Fibroblast of villous mesenchyme (primary cell): ENCODE measurements at places on chromosomes 4 and X.
A peak's percentile ranks its signal among the peaks of the same experiment; 100 is the strongest.

DNA sequence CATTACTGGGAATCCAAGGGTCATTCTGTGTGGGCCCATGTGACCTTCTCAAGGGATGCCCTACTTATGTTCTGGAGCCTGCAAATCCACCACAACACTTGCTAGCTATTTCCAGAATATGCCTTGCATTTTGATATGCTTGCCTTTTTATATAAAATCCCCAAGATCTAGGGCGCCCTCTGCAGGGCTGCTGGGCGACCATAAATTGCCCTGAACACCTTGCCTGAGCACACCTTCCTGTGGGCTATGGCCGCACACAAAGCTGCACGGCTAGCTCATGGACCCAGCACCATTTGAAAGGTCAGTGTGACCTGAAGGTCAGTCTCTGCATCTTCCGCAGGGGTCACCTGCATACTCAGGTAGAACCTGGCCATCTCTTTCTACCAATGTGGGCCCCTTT is 311.7 kb downstream of the NLGN4X start:
- DNase-seq, result no peak

DNA sequence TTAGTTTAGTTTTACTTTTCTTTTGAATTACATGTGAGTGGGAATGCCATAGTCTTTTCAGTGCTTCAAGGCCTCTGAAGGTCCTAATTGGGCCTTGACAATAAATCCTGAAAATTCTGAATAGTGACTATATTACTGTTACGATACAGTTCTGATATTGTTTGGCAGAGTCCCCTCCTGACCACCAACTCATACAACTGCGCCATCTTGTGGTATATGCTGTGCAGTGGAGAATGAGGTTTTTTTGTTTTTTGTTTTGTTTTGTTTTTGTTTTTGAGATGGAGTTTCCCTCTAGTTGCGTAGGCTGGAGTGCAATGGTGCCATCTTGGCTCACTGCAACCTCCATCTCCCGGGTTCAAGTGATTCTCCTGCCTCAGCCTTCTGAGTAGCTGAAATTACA is 56.6 kb upstream of the CHRDL1 start:
- peak; percentile 16 for DNase-seq

GRCh38 chr4:996030-996996 is 3.1 kb upstream of the SLC26A1 start:
- no peak for DNase-seq

DNA sequence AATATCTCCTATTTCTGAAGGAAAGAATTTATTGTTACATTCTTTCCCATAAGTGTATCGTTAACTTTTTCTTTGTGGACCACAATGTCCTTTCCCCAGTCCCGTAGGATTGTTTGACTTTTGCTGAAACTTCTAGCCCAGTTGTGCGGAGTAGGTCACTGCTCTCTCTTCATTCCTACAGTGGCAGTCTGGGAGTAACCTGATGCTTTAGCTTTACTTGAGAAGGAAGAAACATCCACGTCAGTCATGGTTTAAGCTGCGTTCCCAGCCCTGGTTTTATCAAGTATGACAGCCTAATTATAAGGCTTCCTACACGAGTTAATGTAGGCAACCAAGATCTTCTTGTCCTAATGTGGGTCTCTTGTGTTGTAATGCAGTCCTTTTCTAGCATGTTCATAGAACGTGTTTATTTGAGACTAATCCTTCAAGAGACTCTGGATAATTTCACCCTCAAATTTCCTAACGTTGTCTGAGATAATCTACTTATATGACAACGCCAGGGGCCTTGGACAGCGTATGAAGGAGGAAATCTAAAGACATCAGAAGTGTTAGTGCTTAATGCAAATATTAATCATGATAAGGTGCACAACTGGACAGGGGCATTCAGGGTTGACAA is 40.8 kb upstream of the GRPR start:
- DNase-seq, result peak; percentile 52

DNA sequence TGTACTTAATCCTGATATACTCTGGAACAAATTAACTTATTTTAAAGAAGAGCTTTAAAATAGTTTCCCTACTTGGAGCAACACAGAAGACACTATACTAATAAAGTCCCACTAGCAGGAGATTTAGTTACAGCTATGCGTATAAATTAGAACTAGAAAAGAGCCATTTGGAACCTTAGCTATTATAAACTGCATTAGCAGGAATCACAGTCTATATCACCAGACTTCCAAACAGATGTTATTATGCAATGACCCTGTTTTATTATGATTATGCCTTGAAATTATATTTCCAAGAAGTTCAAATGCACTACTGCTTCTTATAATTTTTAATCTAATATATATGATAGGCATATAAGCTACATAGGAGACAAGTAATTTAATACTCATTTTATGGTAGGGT is 95.5 kb upstream of the WDR44 start:
- DNase-seq, result peak; percentile 8

DNA sequence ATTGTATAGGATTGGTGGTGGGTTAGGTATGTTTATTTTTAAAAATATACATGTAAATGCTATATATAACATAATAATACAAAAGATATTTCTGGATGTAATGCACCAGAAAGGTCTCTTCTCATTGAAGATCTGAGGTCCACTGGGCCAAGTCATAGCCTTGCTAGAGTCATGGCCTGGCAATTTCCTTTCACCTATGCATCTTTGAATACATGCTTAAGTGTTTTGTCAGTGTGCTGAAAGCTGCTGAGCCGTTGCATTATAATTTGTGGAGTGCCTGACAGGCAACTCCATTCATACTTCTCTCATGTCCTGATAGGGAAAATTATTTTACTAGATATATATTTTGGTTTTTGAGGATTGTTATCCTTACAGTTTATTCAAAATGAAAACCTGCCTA is 410.2 kb upstream of the CT83 start:
- no peak for DNase-seq

DNA sequence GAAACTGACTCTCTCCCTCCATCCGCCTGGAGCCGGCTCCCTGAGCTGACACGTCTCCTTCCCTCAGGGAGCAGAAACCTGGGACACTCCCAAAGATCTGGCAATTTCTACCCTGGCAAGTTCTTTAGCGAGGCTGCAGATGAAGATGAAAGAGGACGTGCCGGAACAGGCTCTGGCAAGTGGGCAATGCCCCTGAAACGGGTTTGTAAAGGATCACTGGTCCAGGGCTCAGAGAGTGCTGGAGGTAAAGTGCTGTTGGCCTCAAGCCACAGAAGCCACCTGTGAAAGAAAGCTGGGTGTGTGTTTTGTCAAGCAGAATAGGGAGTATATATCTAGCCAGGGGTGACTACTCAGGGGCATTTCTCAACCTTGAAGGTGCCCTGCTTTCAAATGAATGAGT is 131.4 kb upstream of the ATP6AP2 start:
- no peak for DNase-seq

- DNase-seq, result no peak
Measured at GRCh38 chrX:19829814-19830213, 57.6 kb downstream of the SH3KBP1 start.

DNA sequence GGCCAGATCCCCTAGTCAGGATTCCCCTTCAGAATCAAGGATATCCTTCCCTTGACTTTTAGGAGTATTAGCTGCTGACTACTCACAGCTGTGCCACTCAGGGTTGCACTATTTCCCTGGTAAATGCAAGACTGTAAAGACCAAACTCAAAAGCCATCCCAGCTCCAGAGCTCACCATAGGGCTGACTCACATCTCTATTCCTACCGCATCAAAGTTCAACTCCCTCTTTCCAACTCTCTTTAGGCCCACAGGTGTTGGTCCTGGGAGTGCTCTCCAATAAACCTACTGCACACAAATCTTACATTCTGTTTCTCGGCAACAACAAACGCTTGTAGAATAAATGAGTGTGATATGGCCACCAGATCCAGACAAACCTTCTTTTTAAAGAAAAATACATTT is 109.6 kb downstream of the PPP3CA start:
- no peak for DNase-seq

DNA sequence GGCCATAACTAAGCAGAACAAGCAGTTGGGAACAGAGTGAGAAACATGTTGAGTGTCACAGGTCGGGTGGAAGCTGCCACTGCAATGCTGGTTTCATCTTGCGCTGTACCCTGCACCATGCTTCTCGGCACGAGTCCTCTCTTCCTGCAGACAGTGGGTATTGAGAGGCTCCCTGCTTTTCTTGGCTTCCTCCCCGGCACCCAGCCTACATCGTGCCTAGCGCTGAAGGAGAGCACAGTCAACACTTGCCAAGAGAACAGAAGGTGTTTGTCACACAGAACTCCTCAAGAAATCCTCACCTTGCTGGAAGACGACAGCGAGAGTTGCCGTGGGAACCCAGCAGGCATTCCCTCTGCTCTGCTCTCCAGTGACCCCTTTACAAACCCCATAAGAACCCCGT is 53.6 kb downstream of the EVC2 start:
- DNase-seq, result no peak

DNA sequence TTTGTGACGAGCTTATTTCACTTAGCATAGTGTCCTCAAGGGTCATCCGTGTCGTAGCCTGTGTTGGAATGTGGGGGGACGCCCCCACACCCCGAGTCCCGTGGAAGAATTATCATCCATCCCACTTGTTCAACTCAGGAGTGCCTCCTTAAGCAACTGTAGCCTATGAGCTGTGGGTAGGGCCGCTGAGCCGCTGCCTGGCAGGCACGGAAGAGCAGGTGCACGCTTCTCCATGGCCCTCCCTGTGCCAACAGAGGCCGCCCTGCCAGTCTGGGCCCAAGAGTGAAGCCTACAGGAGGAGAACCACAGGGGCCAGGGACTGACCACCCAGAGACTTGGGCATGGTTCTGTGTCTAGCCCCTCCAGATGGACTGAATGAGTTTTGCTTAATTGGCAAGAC is 2.3 kb upstream of the RGS12 start:
- no peak for DNase-seq

DNA sequence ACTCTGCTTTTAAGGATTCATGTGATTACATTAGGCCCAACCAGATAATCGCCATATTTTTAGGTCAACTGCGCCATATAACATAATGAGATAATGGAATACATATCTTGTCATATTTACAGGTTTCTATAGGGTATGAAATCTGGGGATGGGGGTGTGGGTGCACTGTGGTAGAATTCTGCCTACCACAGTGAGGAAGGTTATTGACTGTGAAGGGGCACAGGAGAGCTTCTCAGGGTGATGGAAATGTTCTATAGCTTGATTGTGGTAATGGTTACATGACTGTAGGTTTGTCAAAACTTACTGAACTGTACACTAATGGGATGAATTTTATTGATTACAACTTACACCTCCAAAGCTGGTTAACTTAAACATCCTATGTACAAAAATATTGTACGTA is 15.9 kb downstream of the USP53 start:
- DNase-seq, result no peak

DNA sequence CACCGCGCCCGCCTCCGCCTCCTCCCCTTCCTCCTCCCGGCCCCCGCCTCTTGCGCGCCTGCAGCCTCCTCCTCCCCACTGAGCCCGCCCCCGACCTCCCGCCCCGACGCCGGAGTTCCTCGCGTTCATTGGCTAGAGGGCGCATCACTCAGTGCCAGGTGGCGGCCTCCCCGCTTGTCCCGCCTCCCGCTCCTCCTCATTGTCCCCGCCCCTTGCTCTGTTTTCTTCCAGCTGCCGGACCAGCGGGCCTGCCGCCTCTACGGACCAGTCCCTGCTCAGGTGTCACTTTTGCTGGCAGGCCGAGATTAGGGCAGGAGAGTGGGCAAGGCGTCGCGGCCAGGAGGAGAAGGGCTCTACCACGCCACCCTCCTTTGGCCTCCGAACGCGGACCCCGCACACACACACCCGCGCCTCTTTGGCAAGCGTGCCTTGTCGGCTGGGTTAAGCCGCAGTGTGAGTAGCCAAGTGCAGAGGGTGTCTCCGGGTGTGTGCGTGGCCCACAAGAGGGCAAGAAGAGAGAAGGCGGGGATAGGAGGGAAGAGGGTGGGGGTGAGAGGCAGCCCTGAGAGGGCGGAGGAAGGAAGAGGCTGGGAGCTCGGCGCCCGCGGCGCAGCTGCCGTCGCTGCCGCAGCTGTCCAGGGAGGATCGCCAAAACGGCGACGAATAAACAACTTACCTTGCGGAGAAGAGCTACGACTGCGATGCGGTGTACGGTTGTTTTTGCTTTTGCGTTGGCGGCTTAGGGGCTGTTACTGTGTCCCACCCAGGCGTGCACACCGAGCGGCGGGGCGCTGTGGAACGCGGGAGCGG is 436 bp upstream of the PPP3CA start:
- DNase-seq, result peak; percentile 98

GRCh38 chr4:73985528-73985852 is 2.5 kb downstream of the PPBP start:
- DNase-seq, result no peak

GRCh38 chrX:8237718-8238117 is 66.7 kb upstream of the VCX2 start:
- no peak for DNase-seq

DNA sequence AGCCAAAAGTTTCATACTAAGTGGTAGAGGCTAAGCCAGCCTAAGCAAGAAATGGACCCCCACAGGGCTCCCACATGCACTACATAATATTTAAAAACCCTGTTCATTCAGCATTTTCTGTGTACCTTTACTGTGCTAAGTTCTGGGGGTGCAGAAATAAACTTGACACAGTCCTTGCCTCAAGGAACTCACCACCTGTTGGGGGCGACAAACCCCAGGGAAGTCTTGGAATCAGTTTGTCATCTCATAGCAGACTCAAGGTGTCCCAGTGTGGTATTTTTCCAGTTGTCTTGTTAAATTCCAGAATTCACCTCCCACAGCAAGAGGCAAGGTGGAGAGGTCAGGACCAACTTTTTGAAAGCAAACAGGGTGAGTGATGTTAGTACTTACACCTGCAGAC is 43.1 kb downstream of the ATG4A start:
- no peak for DNase-seq

- peak; percentile 82 for DNase-seq
Measured at GRCh38 chrX:27565992-27566391, 24.2 kb upstream of the DCAF8L2 start.

DNA sequence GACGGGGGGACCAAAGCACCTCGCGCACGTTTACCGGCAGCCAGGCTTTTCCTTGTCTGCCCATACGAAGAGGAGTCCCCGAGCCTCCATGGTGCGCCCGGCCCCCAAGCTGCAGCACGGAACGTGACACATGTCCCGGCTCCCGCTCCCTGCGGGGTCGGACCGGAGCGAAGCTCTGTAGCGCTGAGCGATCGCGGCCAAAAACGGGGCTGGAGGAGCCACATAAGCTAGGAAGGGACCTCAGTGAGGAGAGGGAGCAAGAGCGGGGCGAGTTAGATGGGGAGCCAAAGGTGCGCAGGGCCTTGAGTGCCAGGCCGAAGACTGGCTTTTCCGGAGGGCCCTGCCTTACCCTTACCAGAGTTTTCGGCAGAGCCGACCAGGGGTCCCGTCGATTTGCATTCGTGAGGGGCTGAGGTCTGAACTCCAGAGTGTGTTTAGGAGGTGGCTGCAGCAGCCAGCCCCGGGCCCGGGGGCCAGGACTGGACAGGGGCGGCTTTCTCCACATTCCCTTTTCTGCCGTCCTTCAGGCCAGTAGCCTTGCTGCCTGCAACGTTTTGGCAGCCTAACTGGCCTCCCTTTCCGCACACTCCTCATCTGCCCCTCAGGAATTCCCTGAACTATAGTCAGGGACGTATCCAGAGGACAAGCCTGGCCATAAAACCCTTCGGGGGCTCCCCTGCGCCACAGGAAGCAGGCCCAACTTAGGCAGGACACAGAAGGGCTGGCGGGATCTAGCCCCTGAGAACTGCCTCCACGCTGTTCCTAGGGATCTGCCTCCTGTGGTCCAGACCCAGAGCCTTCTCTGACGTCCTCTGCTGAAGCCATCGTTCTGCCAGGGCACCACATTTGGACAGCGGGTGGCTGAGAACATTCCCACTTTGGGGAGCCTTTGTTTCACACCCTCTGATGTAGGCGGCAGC is 689 bp downstream of the SSR4 start:
- DNase-seq, result peak; percentile 20

GRCh38 chr4:74682567-74683359 is 111.6 kb downstream of the BTC start:
- peak; percentile 86 for DNase-seq

- DNase-seq, result no peak
Measured at GRCh38 chrX:129704491-129704890, 34.3 kb upstream of the XPNPEP2 start.
